ENCODE measurements at places on chromosomes 1 and 21.

DNA sequence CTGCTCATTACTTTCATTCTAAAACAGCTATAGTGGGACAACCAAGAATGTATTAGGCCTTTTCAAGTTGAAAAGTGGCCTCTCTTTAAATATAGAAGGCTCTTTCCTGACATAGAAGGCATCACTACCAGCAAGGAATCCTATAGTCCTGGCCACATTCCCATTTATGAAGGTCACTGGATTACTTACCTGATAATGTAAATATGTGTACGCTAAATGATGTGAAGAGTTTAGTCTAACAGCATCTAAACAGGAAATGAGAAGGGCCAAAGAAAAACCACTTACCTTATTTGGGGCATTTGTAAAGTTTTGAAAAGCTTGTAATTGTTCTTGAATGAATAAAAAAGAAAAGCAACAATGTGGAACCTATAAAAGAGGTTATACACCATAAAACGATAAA is 24.7 kb downstream of the PRKACB start:
- no peak for DNase-seq

GRCh38 chr1:240308096-240308495 is 216.4 kb downstream of the FMN2 start:
- DNase-seq, result no peak

GRCh38 chr1:115761601-115762302 is 6.8 kb downstream of the CASQ2 start:
- DNase-seq, result no peak

DNA sequence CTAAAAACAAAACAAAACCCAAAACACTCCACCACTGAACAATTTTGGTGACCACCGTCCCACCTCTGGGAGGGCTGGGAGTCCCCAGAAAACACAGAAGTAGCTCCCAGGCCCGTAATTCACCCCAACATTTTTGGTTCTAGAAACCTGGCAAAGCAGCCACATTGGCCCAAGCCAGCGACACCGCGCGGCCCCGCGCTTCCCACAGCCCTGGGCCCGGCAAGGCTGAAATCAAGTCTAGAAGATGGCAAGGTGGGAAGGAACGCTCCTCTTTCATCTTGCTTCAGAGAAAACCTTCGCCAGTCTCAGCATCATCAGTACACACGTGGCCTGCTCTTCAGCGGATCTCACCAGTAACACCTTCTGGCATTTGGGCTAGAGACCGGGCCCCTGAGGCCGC is 35.9 kb upstream of the NID1 start:
- no peak for DNase-seq

- DNase-seq, result no peak
These were observed 43.4 kb downstream of the ROR1 start for GRCh38 chr1:63817152-63817667.

All from posterior cingulate gyrus (tissue), 11 donors.